NCI-H2227 treated with DMSO at 0.1 percent for 48 hours (cell line): ENCODE measurements at places on chromosomes 12 and 14.

GRCh38 chr12:87283111-87283510, 746.1 kb downstream of the C12orf50 start:
- no peak for DNase-seq

DNA sequence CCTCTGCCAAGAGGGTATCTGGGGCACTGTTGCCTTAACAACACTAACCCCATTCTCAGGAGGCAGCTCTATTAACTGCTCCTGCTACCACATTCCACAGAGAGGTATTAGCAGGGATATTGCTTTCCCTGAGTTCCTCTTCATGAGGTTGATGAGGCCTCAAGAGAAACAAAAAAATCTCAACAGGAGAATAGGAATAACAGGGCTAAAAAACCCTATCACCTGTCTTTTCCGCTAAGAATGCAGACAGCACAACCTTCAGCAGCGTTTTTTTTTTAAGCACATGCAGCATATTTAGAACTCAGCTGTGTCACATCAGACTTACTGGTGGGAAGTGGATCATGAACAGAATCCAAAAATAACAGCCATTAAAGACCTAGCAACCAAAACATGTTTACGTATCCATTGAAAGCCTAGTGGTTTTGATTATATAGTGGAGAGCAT, 29.2 kb downstream of the ATF7 start:
- DNase-seq: no peak

GRCh38 chr12:25775968-25776367, 182.5 kb upstream of the RASSF8 start:
- no peak for DNase-seq

DNA sequence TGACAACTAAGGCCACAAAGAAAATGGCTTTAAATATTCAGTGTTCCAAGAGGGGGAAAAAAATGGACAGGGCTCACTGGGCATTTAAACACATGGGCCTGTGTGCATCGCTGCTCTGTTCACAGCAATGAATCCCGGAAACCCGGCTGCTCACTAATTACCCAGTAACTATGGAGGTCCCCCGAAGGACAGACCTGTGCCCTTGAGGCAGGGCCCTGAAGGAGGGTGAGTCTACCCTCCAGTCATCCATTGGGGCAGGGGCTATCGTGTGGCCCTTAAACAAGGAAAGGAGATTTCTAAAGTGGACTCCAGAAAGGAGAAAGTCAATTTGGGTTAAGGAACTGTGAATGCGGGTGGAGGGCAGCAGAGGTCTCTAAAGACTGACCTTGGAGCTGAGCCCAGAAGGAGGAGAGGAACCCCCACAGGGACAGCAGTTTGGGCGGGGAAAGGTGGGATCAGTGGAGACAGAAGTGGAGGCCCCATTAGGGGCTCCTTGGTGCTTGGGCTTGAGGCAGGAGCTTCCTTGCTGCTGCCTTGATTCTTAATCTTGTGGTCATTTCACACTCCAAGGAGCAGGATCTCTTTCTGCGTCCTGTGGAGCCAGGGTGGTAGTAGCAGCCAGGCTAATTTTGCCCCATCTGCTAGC, 1.4 kb upstream of the CLMN start:
- no peak for DNase-seq

GRCh38 chr12:1443421-1444141, 150.8 kb downstream of the FBXL14 start:
- no peak for DNase-seq

GRCh38 chr12:21428241-21428640, 9.2 kb upstream of the PYROXD1 start:
- DNase-seq: no peak

- DNase-seq: no peak
These were observed 87.3 kb upstream of the E2F7 start for GRCh38 chr12:77152623-77153193.

GRCh38 chr12:111773801-111774551, 7.2 kb downstream of the ALDH2 start:
- DNase-seq: no peak

GRCh38 chr14:24196071-24197055, 1.1 kb upstream of the TM9SF1 start:
- no peak for DNase-seq

- DNase-seq: no peak
These were observed 806.0 kb upstream of the ATXN7L3B start for GRCh38 chr12:73731658-73732057.

DNA sequence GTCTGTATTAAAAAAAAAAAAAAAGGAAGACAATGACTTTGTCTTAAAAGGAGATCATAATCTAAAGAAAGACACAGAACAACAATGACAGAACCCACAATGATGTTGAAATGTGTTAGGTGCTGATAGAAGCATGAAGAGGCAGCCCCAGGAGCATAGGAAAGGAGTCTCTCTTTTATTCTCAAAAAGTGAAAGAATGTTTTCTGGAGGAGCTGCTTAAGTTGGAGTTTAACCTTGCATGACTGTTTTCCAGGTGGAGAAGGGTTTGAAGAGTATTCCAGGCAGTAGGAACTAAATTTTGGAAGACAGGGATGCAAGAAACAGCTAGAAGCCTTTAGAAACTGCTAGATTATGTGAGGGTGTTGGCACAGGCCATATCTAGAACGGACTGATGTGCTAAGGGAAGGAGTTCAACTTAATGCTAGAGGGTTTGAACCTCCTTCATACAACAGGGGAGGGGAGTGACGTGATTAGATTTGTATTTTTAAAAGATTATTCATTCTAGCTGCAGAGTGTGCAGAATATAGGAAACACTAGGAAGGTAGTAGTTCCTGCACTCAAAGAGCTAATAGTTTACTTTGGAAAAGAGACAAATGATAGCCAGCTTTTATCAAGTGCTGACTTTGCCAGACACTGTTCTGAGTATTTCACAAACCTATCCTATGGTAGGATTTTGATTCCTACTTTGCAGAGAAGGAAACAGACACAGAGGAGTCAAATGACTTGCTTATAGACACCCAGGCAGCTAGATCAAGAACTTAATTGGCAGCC, 4.6 kb upstream of the RPL6 start:
- no peak for DNase-seq

GRCh38 chr12:114015851-114016250, 49.7 kb upstream of the RBM19 start:
- DNase-seq: no peak

- DNase-seq: no peak
These were observed 572 bp upstream of the ACSS3 start for GRCh38 chr12:81077329-81077685.

- no peak for DNase-seq
These were observed 219.3 kb downstream of the TRHDE start for GRCh38 chr12:72491426-72491825.

DNA sequence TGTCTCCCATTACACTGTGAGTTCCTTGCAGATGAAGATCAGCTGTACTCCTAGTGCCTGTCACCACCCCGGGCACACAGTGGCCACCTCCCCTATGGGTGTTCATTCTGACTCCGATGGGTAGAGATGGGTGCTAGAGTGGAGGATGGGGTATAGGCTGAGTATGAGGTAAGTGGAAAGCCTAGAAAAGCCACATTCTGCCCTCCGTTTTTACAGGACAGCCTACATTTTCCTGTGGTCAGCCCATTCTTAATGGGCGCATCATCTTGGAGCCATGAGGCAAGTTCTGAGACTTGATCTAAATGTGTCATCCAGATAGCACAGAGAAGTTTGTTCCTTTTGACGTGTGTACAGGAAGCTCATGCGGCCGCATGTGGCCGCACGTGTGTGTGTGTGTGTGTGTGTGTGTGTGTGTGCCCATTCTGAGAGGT, 166.7 kb upstream of the HIF1A start:
- DNase-seq: no peak

- DNase-seq: no peak
These were observed 165.4 kb upstream of the TMEM260 start for GRCh38 chr14:56414236-56414635.

DNA sequence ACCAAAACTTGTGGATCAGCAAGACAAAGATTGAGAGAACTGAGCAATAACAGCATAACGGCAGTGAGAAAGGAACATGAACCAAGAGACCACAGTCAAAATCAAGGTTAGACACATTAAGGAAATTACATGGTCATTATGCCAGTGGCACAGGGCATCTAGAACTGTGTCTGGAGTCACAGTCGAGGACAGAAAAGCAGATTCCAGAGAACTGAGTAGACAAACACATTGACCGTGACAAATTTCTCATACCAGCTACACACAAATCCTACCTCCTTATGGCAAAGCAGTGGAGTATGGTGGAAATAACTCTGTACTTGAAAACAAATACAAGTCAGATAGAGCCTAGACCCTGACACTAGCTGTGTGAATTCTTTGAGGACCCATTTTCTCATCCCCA, 367.3 kb downstream of the DUSP6 start:
- DNase-seq: no peak

DNA sequence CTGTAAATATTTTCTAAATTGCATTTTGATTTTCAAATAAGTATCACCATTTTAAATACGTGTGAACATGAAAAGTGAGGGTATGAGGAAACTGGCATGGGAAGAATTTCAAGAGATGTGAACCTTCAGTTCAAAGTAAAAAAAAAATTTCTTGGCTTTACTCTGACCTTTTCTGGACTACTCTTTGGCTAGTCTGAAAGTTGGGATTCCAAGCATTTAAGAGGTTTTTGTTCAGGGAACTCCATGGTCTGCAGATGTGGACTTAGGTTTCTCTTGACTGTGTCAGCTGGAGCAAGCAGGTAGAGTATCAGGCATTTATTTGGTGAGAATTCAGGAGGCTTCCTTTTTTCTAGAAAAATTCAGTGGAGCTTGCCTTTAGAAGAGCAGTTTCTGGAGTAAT, 311.6 kb downstream of the LRIG3 start:
- no peak for DNase-seq

GRCh38 chr12:50043308-50043707, 14.1 kb upstream of the ASIC1 start:
- DNase-seq: no peak

DNA sequence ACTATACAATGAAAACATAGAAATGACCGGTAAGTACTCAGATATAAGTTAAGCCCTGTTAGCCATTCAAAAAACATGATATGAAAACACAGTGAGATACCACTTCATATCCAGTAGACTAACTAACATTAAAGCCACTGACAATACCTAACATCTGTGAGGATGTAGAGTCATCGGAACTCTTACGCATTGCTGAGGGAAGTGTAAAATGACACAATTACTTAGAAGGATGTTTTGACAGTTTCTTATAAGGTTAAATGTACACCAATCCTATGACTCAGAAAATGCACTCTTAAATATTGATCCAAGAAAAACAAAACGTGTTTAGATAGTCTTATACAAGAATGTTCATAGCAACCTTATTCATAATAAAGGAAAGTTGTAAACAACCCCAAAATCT, 782.9 kb downstream of the BCL11B start:
- no peak for DNase-seq

GRCh38 chr14:76236172-76237130, 84.7 kb downstream of the GPATCH2L start:
- no peak for DNase-seq

DNA sequence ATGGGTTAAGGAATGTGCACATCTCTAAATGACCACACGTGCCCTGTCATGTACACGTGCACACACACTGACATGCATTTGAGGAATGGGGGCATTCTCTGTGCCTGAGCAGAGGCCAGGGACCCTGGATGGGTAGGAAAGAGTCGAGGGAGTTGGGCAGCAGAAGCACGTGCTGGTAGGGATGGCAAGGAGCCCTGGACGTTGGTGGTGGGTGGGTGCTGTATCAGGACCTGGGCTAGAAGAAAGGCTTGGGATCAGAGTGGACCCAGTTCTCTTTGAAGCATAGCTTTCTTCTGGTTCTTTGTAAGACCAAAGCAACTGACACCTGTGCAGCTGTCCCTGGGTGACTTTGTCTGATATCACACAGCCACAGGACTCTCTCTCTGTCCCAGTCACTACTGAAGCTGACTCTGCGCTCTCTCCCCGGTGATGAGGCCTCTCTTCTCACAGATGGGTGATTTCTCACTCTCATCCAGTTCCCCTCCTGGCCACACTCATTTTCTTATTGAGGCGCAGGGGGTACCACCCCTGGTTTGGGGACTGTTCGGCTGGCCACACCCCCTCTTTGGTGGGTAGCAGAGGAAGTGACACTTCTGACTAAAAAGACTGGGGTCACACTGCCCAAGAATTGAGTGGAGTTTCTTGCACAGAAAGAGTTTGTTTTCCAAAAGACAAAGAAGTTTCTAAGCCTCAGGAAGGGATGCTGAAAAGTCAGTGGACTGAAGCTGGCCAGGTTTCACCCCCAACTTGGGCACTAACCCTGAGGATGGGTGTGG, 171.7 kb upstream of the RTL1 start:
- no peak for DNase-seq

- DNase-seq: no peak
These were observed 76.1 kb upstream of the GPHB5 start for GRCh38 chr14:63394841-63395240.

GRCh38 chr14:34340025-34340625, 121.9 kb downstream of the SPTSSA start:
- DNase-seq: no peak

- DNase-seq: no peak
These were observed 18.8 kb upstream of the VWF start for GRCh38 chr12:6143303-6143675.
